ENCODE measurements at places on chromosomes 13 and 19.

DNA sequence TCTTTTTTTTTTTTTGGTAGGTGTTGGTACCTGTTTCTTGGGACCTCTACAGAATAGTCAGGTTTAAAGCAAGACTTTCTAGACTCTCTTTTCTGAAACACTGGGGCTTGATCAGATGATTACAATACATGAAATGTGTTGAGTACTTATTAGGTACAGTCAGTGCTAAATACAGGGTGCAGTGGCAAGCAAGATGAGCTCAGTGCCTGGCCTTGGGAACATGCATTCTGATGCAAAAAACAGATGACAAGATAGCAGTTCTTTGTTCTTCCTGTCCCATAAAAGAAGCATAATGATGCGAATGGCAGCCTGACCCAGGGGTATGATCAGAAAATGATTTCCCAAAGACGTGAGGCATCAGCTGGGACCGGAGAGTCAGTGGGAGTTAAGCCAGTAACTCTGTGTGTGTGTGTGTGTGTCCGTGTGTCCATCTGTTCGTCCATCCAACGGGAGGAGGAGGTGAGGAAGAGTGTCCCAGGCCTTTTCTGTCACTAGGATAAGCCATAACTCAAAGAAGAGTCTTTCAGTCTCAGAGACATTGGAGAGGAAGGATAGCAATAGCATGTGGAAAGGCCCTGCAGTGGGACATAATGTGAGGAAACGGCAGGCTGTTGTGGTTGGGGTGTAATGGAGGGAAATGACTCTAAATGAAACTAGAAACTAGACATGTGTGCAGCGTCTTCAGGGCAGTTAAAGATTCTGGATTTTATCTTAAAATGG, 32.2 kb downstream of the SLAIN1 start:
- DNase-seq = no peak

DNA sequence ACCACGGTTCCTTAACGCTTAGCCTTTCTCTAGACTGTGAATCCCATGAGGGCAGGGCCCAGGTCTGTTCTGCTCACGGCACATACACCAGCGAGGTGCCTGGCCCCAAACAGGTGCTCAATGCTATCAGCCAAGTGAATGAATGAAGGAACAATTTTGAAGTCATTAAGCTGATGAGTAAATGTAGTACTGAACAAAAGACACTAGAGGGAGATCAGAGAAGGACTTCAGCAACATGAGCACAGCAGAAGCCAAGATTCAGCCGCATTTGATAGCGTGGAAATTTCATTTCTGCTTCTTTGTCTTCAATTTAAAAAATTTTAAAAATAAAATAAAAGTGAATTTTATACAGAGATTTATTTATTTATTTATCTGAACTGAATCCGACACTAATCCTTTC, 20.1 kb upstream of the MYO16 start:
- DNase-seq = no peak

DNA sequence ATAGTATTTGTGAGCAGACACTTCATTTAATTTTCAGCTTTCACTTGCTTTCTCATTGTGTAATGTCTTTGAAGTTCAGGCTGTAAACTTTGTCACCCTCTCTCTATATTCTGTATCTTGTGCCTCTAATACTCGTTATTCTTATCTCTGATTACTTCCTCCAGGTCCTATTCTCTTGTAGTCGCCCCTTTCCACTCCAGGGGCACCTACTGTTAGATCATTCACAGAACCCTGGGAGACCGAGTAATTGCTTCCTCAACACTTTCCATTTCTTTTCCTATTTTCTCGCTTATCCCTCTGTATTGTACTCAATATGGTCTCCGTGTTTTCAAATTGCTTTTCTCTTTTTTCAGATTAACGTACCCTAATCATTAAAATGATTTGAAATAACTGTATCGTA, 93.9 kb upstream of the TDRD3 start:
- no peak for DNase-seq

- no peak for DNase-seq
These were observed 47.6 kb downstream of the FOXO1 start for GRCh38 chr13:40618581-40619478.

- DNase-seq = no peak
These were observed 12.1 kb downstream of the WTIP start for GRCh38 chr19:34493649-34494044.

- no peak for DNase-seq
These were observed 40.7 kb downstream of the PCCA start for GRCh38 chr13:100129605-100130004.
